Stimulated activated naive CD8-positive, alpha-beta T cell treated with anti-CD3 and anti-CD28 coated beads, Interleukin-15, amount 100 ng/mL, for 72 hours (primary cell): ENCODE measurements at places on chromosomes 1 and 21.

- DNase-seq = no peak
Measured at GRCh38 chr1:7267493-7267892, 482.2 kb downstream of the CAMTA1 start.

DNA sequence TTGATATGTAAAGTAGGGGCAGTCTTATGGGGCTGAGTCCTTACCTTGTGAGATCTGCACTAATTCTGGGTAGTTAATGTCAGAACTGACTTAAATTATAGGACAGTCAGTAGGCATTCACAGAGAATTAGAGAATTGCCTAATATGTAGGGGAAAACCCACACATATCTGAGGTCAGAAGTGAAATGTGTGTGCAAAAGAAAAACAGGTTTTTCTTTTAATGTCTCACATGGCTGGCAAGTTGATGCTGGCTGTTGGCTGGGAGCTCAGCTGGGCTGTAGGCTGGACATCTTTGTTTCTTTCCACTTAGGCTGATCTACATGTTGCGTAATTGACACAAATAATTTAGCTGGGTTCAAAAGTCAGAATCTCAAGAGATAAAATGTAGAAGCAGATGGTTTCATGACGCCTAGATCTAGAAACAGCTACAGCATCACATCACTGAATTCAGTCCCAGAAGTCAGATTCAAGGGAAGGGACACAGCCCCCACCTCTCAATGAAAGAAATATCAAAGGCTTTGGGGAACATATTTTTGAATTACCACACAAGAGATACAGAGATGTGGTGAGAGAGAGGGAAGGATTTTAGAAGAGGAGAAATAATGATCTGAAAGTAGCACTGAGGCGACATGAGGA is 98.9 kb downstream of the TNFSF18 start:
- no peak for DNase-seq

DNA sequence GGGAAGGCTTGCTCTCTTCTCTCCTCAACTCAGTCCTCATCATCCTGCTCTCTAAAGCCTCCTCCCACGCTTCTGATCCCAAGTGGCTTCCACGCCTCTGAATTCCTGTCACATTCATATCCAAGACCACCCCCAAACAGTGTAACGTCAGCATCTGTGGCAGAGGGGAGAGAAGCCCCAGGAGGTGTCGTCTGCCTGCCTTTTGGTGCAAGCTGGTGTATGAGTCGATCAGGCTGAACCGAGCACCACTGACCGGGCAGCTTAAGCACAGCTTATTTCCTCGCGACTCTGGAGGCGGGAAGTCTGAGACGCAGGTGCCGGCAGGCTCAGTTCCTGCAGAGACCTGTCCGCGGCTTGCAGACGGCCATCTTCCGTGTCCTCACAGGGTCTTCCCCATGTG is 123.8 kb upstream of the RAB4A start:
- DNase-seq = no peak

DNA sequence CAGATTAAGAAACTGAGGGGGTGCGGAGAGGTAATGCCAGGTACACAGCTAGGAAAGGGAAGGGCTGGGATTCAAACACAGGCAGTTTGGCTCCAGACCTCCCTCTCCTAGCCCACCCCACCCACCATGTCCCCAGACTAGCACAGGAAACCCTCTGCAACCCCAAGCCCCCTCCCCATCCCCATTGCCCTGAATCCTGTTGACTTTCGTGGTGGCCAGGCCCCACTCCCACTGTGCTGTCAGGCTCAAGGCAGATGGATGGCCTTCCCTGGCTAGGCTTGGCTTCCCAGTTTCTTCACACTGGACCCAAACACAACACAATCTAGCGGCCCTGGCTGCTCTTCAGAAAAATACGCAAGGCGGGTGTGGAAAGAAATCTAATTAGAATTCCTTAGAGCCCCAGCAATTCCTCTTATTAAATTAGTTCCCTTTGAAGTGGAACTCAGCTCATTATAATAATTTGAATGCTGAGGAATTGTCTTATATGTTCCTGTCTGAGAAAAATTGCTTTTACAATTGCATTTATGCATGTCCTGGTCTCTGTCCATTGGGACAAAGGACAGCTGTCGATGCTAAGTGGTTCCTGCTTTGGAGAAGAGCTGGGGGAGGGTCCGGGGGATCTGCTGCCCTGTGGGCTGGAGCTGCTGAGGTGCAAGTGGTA is 97.4 kb downstream of the SYF2 start:
- no peak for DNase-seq

GRCh38 chr1:64553285-64553684 is 83.4 kb downstream of the CACHD1 start:
- DNase-seq = no peak

- no peak for DNase-seq
Measured at GRCh38 chr1:77975386-77975785, 3.5 kb downstream of the FUBP1 start.
